ENCODE measurements at places on chromosomes 4 and X.

GRCh38 chr4:148273501-148273986 is 168.7 kb downstream of the NR3C2 start:
- DNase-seq = no peak

- no peak for DNase-seq
Measured at GRCh38 chr4:6386091-6386490, 86.3 kb downstream of the PPP2R2C start.

DNA sequence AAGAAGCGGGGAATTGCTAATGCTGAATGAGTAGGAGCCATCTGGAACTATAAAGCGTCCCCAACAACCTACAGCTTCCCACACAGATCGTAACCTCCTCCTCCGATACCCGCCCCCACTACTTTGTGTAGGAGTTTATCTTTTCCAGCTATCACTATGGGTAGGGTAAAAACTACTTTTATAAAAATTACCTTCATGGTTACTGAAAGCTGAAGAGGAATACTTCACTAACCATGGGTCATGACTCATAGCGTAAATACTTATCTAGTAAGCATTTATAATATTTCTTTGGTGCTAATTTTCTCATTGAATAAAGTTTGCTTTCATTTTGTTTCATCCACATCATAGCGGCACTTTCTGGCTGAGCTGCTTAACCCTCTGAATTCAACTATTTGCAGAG is 79.4 kb upstream of the TNIP3 start:
- no peak for DNase-seq

GRCh38 chr4:7824218-7824617 is 115.4 kb downstream of the AFAP1 start:
- DNase-seq = no peak

GRCh38 chrX:57915680-57916079 is 5.4 kb upstream of the ZXDA start:
- no peak for DNase-seq

- no peak for DNase-seq
Measured at GRCh38 chrX:41703574-41704029, 14.8 kb downstream of the GPR34 start.

- DNase-seq = no peak
Measured at GRCh38 chrX:11265352-11265751, 27.9 kb upstream of the AMELX start.

GRCh38 chrX:150038315-150038714 is 100.0 kb upstream of the EOLA2 start:
- DNase-seq = no peak

GRCh38 chr4:80809039-80809729 is 221.3 kb upstream of the BMP3 start:
- DNase-seq = no peak

GRCh38 chrX:8042304-8042703 is 115.1 kb upstream of the PNPLA4 start:
- DNase-seq = no peak

GRCh38 chrX:40146262-40147125 is 48.7 kb upstream of the BCOR start:
- no peak for DNase-seq

DNA sequence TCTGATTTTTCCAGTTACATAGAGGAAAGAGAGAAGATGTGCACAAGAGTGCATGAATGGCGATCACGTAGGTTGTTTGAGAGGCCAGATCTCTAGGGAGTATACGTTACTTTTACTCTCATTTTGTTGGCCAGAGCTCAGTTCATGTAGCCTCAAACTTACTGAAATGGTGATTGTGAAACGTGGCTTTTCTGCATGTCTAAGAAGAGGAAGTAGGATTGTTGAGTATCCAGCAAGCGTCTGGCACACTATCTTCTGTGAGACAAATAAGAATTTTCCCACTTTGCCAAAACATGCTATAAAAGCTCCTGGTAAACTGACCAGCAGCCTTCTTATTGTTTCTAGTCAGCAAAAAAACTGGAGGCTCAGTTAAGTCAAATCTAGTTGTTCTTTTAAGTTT is 264.5 kb upstream of the EMCN start:
- no peak for DNase-seq
